ENCODE measurements at places on chromosomes 6 and 20. TPM values are rescaled to one million over a fixed set of nuclear protein-coding genes. Genes with fewer than 3 reads are reported as not detected.

- DNase-seq: no peak
Observed at GRCh38 chr20:49484180-49485140, 2.0 kb upstream of the KCNB1 start.

GRCh38 chr6:9539231-9539755 is 875.6 kb downstream of the TFAP2A start:
- no peak for DNase-seq

GRCh38 chr6:35036828-35037663 is 104.1 kb downstream of the TCP11 start:
- DNase-seq: no peak

GRCh38 chr6:110221738-110222137 is 41.5 kb downstream of the CDC40 start:
- DNase-seq: no peak

GRCh38 chr6:138231381-138231886 is 13.1 kb upstream of the PBOV1 start:
- DNase-seq: peak; percentile 12

DNA sequence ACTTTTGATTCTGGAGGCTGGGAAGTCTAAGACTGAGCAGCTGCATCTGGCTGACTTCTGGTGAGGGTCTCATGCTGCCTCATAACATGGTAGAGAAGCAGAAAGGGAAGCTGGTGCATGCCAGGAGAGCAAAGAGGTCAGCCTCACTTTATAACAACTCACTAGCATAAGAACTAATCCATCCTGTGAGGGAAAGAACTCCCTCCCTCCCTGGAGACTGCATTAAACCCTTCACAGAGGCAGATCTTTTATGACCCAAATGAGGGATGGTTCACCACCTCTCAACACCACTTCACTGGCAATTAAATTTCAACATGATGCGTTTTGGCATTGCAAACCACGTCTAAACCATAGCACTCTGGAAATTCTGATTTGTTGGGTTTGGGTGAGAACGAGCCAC is 33.9 kb downstream of the STXBP5 start:
- no peak for DNase-seq

DNA sequence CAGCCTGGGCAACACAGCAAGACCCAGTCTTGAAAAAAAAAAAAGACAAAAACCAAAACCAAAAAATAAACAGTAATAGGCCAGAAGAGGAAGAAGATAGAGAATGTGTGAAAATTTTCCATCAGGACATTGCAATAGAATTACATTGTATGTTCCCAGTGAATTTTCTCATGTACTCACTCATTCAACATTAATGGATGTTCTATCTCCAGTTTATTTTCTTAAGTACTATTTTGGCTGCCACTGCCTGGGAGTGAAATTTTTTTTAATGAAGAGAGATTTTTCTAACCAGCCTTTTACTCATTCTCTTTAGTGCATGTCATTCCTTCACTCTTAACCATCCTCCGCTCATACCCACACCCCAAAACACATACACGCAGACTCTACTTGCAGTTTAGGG is 282.8 kb downstream of the ALDH8A1 start:
- no peak for DNase-seq

DNA sequence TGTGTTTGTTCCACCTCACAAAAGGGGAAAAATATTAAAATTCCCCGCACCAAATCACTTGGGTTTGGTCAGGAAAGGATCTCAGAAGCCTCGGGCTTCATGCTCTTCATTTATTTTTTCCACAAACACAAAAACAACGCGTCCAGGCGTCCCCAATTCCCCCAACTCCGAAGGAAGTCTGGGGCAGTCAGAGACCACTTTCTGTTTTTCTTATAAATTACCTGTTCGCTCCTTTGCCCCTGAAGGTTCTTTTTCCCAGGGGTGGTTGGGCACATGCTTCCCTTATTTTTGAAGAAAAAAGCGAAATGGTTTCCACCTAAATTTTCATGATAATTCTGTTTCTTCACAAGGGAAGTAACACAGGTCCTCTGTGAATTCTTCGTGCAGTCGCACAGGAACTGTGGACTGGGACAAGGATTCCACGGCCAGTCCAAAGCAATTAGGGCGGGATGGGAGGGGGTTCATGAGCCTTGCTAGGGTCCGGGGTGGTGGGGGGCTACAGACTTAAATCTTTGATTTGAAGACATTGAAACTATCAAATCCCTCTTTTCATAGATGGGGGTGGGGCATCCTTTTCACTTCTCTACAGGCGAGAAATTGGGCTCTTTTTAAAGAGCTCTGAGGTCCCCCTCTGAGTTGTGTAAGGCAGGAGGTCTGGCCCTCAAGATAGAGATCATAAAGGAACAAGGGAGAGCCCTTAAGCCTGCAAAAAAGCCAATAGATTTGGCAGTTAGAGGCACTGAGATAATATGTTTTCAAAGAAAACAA is 30.5 kb upstream of the HFE start:
- no peak for DNase-seq

DNA sequence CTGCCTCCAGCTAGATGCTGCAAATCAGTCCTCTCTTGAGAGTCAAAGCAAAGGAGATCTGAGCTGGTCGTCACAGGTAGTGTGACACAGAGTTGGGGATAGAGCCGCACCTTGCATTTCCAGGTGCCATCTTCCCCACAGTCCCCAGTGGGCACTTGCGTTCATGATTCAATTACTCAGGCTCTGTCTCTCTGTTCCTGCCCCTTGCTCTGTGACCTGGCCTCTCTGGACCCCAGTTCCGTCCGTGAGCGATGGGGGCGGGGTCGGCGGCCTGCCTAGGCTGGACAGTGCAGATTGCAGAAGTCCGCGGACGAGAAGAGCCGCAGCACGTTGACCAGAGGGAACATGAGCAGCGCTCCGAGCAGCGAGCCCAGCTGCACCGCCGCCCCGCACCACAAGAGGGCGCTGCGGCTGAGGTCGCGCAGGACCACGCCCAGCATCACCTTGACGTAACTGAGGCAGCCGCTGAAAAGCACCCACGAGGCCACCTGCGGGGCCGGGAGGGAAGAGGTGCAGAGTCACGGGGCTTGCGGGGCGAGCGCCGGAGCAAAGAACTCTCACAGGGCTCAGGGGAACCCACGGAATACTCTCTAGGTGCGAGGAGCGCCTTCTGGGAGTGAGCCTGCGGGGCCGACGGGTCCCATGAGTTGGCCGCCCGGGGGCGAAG is 7.4 kb downstream of the SLC52A3 start:
- DNase-seq: no peak

- DNase-seq: no peak
Observed at GRCh38 chr20:43194137-43194536, 4.4 kb upstream of the PTPRT start.

DNA sequence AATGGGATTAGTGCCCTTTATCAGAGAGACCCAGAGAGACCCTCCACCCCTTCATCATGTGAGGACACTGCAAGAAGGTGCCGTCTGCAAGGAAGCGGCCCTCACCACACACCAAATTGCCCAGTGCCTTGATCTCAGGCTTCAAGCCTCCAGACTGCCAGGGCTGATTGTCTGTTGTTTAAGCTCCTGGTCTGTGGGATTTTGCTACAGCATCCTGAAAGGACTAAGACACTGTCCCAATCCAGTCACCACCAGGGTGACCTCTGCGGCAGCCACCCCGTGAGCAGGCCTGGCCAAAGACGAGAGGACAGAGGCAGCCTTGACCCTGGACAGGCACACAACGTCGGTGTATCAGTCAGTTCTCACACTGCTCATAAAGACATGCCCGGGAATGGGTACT is 13.5 kb upstream of the FRMD1 start:
- no peak for DNase-seq

DNA sequence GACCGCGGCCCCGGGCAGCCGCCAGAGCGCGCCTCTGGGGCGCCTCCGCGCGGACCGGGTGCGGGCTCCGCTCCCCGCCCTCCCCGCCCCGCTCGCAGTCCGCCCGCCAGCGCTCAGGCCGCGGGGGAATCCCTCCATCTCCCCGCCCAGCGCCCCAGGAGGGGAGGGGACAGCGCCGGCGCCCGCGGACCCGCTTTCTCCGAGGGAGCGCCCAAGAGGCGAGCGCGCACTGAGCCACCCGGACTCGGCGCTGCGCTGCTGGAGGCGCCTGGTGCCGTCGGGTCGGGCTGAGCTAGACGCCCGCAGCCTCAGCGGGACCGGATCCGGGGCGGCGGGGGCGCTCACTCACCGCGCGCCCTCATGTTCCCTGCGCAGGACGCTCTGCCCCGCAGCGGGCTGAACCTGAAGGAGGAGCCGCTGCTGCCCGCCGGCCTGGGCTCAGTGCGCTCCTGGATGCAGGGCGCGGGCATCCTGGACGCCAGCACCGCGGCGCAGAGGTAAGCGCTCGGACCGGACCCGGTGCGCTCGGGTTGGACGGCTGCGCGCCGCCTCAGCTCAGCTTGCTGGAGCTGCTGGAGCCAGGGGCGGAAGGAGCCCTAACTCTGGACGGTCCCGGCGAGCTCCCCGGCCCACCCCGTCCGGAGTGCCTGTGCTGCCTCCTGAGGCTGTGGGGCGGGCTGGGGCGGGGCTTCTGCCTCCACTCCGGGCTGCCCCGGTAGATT is 867 bp downstream of the EBF4 start:
- DNase-seq: no peak

GRCh38 chr20:845941-846893 is 12.7 kb downstream of the FAM110A start:
- DNase-seq: no peak

DNA sequence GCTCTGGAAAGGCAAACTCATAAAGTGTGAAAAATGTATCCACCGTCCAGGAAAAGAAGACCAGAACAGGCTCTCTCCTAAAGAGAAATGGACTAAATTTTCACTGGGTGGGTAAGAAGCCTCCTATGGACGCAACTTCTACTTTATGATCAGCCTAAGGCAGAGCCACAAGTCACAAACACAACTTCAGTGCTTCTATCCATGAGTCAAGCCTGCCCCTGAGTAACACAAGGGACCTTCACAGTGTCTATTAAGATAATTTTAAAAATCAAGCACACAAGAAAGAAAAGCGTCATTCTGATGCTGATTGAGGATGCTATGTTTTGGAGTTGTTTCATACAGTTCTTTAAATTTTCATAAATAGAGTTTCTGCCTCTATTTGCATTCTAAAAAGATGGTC is 601.7 kb upstream of the ARID1B start:
- DNase-seq: no peak

- no peak for DNase-seq
Observed at GRCh38 chr20:48105526-48105925, 320.2 kb upstream of the SULF2 start.

DNA sequence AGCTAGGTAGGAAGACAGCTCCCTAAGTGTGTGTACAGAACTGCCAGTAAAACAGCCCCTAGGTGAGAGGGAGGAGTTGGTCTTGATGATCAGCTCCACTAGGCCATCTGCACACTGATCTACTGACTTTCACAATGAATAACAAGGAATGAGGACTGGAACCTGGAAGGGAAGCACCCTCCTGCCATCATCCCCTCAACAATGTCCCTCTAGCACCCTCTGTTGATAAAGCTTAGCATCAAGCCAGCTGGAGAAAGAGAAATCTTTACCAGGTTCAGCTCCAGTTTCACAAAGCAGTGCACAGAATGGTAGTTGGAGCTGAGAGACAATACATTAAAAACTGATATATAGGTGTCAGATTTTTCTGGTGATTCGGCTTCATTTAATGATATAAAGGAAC is 57.2 kb upstream of the IRAK1BP1 start:
- DNase-seq: peak; percentile 12

DNA sequence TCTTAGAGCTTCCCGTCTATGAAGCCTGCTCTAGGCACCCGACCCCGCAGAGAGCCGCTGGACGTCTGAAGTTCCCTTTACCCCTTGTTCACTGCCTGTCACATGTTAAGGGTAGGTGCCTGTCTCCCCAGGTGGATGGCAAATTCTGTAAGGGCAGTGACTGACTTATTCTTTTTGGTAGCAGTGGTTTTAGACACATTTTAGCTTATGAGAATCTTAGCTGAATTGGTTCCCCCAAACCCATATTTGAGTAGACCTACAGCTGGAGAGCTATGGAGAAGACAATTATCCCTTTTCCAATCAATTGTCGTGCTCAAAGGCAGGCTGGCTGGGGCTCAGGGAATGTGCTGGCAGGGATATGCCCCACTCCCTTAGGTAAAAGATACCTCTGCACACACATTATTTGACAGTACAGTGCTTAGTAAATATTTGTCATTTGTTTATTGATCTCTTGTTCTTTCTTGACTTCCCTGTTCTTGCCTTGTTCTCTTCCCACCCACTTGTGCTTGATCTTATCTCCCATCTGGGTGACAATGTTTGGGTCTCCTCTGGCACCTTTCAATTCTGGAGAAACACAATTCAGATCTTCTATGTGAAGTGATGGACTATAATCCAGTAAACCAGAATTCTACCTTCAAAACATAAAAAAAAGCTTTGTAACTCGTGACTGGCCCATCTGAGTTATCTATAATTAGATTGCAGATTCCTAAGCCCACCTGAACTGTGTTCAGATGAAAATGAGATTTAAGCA is 114.3 kb upstream of the SLC2A12 start:
- no peak for DNase-seq

GRCh38 chr6:34593701-34594100 is 37.6 kb upstream of the SPDEF start:
- DNase-seq: no peak

GRCh38 chr6:25176466-25176865 is 102.7 kb upstream of the CARMIL1 start:
- DNase-seq: no peak

- DNase-seq: no peak
Observed at GRCh38 chr6:109296452-109296851, 85.8 kb downstream of the CD164 start.

- DNase-seq: no peak
Observed at GRCh38 chr6:147117011-147117410, 87.2 kb upstream of the STXBP5 start.

GRCh38 chr20:38034108-38034649 is 633 bp downstream of the RPRD1B start:
- DNase-seq: no peak

- no peak for DNase-seq
Observed at GRCh38 chr6:150549007-150549406, 50.7 kb upstream of the PLEKHG1 start.

The SIM1 gene
- total RNA-seq: not detected

The HEY2 gene
- 0.34 TPM for total RNA-seq

The CDH4 gene
- 11.9 TPM for total RNA-seq

The RAB44 gene
- not detected for total RNA-seq

The SOBP gene
- total RNA-seq: 2.3 TPM

The SPAG4 gene
- total RNA-seq: 9.4 TPM

The FRMD1 gene
- total RNA-seq: not detected

The TASP1 gene
- 4.6 TPM for total RNA-seq

The VWA7 gene
- 0.58 TPM for total RNA-seq

The PARD6B gene
- total RNA-seq: 1.1 TPM

The UBE2C gene
- 28.8 TPM for total RNA-seq

The ENPP5 gene
- total RNA-seq: 0.19 TPM

All from glomerular endothelial cell (primary cell).